ENCODE measurements at places on chromosomes 2 and 18.
A peak's percentile ranks its signal among the peaks of the same experiment; 100 is the strongest.

DNA sequence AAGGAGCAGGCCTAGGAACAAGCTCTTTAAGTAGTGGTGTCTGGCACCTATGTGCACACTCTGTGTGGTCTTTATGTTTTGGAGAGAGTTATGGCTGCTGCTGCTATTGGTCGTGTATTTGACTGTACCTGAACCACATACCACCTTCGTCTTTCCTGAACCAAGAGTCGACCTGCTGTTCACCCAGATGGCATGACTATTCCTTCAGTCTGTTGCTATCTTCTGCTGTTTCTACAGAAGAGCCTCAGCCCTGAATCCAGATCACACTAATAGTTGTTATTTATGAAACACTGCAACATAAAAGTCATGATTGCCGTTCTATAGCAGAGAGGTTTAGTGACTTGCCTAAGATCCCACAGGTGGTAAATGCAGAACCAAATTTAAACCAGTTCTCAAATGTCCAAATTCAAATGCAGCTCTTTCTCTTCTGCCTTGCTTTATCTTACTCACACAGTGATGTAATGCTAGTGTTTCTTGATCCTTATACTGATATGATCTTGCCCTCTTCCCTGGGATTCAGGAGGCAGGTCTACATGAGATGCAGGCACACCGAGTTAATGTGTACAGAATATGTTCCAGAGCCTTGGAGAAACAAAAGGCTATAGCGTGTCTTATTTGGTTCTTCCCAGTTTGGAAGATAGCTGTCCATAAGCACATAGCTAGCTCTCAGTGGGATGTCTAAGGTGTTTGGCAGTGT lies 122.1 kb upstream of the FOSL2 start:
- DNase-seq: no peak

DNA sequence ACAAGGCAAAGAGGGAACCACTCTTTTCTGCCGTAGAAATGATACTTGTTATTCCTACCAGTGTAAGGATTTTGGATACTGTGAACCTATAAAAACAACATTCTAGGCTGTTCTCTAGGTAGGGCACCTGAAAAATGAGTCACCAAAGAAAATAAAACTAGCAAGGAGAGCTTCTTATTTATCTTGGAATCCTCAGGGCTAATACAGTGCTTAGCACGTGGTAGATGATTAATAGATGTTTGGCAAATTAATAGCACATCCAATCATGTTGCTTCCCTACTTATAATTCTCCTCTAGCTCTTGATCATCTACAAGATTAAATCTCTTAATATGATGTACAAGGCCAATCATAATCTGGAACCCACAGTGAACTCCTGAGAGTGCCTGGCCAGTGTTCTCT lies 73.1 kb downstream of the AAK1 start:
- no peak for DNase-seq

DNA sequence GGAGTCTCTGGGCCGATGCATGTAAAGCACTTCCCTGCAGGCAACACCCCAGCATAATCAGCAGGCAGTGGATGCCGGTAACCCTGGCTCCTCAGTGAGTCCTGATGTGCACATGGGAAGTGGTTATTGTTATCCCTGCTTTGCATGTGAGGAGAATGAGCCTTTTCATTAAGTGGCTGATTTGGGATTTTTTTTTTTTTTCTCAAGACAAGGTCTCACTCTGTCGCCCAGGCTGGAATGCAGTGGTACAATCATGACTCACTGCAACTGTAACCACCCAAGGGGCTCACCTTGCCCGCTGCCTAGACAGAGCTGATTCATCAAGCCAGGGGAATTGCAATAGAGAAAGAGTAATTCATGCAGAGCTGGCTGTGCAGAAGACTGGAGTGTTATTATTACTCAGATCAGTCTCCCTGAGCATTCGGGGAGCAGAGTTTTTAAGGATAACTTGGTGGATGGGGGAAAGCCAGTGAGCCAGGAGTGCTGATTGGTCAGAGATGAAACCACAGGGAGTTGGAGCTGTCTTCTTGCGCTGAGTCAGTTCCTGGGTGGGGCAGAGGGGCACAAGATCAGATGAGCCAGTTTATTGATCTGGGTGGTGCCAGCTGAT lies 95.4 kb downstream of the SOCS6 start:
- DNase-seq: no peak

- DNase-seq: no peak
Measured at GRCh38 chr2:217538719-217539118, 464.1 kb downstream of the TNS1 start.

DNA sequence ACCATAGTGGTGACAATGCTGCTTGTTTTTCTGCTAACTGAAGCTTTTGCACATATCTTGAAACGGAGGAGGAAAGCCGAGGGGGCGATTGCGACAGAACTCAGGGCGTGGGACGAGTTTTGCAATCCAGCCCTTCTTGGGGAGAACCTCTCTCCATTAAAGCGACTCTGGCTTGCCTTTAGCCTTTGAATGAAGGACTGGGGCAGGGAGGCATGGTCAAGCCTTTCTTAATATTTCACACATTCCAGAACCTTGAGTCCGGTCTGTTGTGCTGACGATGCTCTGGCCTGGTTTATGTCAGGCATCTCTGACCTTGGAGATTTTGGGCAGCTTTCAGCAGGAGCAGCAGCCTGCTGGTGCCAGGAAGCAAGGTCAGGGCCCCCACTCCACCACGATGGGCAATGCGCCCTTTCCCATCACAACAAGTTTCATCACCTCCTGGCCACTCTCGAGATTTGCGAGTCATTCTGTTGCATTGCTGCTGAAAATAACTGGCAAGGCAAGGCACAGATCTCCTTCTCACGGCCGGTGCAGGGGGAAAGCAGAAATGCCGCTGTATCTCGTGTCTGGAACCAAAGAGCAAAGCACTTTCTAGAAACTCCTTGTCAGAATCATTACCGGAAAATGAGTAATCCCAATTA lies 10.8 kb downstream of the EMILIN2 start:
- DNase-seq: peak; percentile 39

DNA sequence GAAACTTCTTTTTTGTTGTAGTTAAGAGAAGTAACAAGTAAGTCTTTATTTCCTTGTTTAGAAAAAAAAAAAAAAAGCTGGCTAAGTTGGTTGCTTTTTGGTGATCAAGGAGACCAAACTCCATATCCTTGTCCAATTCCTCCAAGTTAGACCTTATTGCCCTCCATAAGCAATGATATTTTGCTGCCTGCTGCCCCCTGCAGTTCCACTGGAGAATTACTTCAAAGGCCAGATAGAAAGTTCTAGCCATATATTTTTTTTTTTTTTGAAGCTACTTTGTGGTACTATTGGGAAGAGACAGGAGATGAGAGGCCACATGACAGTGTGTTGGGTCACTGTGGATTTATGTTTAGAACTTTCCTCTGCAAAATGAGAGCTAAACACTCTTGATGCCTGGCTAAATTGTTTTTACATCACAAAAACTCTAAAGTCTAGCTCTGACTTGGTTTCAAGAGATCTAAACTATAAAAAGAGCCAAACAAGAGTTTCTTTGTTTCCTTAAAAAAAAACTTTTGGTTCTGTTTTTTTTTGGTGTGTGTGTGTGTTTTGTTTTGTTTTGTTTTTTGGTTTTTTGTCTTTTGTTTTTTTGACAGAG lies 80.7 kb upstream of the RASGRP3 start:
- DNase-seq: peak; percentile 66

DNA sequence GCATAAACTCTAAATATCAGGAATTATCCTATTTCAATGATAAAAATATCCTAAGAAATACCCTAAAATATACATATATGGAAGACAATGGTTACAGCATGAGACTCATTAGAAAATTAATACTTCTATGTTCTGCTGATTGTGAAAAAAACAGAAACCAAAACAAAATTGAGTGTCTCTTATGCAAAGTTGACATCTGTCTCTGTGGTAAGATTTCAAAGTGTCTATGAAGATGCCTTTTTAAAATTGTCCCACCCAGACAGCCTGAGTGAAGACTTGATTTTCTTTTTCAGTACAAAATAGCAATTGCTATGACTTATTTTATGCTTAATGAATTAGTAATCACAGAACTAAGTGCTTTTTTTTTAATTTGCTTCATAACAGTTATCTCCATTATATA lies 1368.4 kb upstream of the LRRTM1 start:
- no peak for DNase-seq

DNA sequence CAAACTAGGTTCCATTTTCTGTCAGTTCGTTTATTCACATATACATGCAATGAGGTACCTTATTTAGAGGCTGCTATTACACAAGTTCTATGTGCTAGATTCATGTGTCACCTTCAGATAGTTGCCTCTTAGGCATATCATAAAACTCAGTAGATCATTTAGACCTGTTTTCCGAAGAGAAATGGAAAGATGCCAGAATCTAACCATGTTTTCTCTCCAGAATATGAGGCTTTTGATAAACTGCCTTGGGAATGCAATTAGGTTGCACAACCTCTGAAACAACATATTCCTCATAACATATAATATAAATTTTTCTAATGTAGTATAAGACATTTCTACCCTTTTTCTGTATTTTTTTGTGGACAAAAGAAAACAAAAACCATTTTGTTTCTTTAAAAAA lies 108.1 kb downstream of the PRPF40A start:
- no peak for DNase-seq

- DNase-seq: peak; percentile 16
Measured at GRCh38 chr2:11932048-11932512, 185.6 kb downstream of the LPIN1 start.

DNA sequence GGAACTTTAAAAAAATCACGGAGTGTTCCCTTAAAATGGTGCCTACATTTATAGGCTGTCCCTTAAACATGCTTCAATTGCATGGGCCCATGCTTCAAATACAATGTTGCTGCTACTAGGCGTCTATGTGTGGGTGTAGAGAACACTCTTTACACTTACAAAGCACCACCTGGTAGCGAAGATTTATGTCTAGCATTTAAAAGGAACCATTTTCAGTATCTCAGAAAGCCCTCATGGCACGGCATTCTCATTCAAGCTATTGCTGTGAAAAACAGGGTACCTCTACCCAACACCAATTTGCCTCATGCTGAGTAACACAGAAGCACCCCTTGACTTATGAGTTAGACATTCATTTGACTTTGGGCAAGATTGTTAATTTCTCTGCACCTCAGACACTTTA lies 112.9 kb upstream of the CNTNAP5 start:
- DNase-seq: no peak

- no peak for DNase-seq
Measured at GRCh38 chr18:5961828-5962150, 66.5 kb upstream of the TMEM200C start.

- DNase-seq: no peak
Measured at GRCh38 chr2:233242231-233242927, 9.1 kb upstream of the ATG16L1 start.

DNA sequence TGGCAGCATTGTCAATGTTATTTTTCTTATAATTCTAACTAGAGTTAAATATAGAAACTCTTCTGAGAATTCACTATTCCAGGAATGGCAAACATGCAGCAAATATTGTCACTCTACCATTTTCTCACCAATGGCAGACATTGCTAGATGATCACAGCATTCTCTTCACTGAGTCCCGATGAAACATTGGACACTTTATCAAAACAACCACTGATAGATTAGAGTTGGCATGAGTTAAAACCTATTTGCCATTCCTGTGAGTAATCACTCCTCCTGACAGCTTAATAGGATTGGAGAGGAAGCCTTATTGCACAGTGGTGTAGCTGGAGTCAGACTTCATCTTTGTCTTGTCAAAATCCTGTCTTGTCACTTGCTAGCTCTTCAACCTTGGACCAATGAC lies 163.9 kb upstream of the THUMPD2 start:
- DNase-seq: no peak

GRCh38 chr18:42113529-42114191 lies 158.6 kb downstream of the PIK3C3 start:
- DNase-seq: no peak

DNA sequence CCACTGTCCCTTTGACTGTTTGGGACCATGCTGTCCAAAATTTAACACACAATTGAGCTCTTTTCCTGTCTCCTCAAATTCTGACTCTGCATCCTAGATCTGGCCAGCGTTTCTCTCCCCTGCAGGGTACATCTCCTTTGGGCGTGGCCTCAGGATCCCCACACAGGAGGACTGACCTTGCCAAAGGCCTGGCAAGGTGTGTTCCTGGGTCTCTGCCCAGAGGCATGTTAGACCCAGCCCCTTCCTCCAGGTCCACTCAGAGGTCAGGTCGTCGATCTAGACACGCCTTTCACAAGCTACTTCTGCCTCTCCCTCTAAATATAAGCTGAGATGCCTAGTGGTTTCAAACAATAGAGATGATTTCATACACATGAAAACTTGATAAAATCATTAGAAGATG lies 45.4 kb upstream of the SMIM21 start:
- DNase-seq: no peak

DNA sequence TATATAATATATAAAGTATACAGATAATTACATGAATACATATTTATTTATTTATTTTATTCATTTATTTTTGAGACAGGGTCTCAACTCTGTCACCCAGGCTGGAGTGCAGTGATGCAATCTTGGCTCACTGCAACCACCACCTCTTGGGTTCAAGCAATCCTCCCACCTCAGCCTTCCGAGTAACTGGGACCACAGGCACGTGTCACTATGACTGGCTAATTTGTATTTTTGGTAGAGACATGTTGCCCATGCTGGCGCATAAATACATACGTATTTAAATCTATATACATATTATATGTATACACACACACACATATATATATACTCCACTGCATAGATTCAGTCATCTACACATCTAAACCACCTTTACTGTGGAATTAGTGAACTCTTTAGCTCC lies 20.6 kb upstream of the NDUFV2 start:
- DNase-seq: no peak

- DNase-seq: no peak
Measured at GRCh38 chr18:75790796-75791195, 363.3 kb upstream of the SMIM21 start.

DNA sequence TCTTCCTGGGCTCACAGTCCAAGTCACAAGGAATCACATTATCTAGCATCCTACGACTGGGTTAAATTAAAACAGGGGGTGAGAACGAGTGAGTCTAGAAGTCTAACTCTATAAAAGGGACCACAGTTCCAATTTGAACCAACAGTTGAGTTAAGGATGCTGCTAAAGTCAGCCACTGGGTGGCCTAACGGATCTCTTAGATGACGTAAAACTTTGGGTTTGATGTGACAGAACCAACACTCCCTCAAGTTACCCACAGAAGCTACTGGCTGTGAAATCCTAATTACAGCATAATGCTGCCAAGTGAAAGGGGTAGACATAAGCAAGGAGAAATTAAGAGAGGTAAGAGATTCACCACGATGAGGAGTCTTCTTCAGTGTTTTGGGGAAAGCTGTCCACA lies 32.7 kb upstream of the RUFY4 start:
- no peak for DNase-seq

DNA sequence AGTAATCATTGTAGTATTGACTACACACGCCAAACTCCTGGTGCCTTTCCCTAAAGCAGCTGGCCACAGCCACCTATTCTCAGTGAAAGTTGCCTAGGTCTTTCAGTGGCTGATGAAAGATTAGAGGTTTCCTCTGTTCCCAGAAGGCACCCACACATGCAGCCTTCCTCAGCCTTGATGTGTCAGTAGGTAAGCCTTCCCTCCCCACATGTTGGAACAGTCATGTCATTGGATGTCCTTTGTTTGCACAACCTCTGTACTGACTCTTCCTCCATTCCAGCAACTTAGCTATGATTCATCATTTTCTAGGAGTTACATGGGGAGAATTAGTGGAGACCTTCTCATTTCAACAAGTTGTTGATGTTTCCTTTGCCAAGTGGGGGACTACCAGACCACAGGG lies 630.8 kb upstream of the SLC39A10 start:
- DNase-seq: no peak
